T-helper 9 cell (primary cell): ENCODE measurements at places on chromosomes 3 and 15.

- no peak for DNase-seq
Measured at GRCh38 chr3:127150513-127151250, 42.2 kb upstream of the PRR23E start.

- no peak for DNase-seq
Measured at GRCh38 chr3:42451116-42451515, 40.7 kb upstream of the LYZL4 start.

GRCh38 chr15:68610825-68611224, 32.0 kb downstream of the CORO2B start:
- no peak for DNase-seq

DNA sequence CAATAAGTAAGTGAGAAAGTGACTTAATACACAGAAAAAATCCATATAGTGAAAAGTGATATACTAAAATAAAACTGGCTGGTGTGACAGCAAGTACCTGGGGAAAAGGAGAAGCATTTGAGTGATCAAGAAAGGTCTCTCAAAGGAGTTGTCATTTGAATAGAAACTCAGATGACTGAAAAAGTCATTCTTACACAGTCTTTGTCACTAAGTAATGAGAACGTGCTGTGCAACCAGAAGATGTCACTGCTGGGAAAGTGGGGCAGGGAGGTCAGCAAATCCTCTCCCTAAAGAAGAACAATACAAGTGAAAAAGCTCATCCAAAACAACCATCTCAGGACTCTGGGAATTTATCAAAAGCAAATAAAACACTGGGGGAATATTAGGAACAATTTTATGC, 317.5 kb upstream of the TRIM42 start:
- DNase-seq, result no peak

GRCh38 chr3:10251006-10251405, 2.7 kb downstream of the TATDN2 start:
- no peak for DNase-seq

DNA sequence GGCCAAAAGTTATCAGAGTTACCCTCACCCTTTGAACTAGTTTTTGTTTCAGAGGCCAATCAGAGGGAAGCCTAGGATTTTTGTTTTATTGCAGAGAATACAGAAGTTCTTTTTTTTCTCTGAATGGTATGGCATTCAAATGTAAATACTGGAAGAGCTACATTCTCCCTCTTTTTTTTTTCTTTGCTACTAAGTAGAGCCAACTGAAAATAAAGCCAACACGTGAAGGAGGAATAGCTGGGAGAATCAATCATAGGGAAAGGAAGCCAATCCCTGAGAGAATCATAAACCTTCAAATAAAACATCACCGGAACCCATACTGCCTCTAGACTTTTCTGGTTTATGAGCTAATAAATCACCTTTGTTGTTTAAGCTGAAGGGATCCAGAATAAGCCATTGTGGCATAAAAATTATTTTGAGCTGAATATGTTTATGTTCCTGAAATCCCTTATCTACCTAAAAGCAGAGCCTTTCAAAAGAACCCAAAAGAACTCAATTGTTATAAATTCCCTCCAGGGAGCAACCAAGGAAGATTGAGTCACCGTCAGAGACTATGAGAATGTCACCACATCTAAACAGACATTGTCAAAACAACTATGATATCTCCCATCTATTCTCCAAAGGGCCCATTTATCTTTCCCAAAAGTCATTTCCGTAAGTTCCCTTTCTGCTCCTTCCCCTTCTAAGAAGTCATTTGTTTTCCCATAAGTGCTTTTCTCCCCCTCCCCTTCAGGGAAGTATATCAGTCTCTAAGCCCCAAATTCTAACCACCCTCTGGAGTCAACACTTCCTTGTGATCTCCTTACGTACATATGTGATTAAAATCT, 3.8 kb upstream of the ZNF280D start:
- no peak for DNase-seq

DNA sequence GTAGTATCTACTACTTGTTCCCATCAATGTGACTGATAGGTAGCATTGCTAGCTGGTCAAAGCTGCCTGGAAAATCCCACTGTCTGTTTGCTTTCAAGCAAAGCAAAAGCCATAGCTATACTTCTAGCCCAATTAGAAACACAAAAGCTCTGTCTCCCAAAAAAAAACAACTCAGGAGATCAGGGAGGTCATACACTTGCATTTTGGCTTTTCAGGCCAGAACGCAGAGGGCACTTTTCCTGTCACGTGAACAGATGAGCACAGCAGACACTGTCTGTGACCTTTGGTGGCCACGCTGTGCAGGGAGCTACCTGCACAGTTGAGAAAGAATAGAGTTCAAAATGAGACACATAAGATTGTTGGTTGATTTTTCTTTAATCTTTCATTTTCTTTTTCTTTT, 441.7 kb upstream of the PDZRN3 start:
- no peak for DNase-seq

DNA sequence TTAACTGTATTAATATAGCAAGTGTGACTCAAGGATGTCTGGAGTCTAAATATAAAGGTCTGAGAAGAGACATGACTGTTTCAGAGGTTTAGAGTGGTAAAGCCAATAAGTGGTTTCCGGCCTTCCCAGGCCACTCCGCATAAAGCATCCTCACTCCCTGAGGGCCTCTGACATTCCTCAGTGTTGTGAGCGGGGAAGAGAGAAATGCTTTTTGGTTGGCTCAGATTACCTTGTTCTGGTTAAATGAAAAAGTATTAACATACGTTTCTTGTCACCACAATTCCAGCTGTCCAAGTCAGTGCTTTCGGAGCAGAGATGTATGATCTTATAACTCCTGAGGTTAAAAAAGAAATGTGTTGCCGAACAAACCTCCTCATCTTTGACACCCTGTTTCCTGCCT, 103.8 kb downstream of the RBMS3 start:
- DNase-seq, result no peak

DNA sequence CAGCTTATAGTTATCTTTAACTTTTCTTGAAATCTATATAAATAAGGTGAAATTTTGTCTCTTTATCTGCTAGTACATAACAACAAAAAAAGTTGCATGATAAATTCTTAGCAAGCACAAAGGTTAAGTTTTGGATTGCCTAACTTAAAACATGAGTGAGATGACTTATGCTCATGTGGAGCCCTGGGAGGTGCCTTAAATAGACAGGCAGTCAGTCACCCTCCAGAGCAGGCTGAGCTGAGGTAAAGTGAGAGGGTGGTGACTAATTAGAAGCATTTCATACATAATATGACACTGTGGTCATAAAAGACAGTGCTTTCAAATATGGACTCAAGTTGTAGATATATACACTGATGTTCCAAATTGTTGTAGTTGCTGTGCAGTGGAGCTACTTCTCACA, 14.6 kb upstream of the MME start:
- no peak for DNase-seq

DNA sequence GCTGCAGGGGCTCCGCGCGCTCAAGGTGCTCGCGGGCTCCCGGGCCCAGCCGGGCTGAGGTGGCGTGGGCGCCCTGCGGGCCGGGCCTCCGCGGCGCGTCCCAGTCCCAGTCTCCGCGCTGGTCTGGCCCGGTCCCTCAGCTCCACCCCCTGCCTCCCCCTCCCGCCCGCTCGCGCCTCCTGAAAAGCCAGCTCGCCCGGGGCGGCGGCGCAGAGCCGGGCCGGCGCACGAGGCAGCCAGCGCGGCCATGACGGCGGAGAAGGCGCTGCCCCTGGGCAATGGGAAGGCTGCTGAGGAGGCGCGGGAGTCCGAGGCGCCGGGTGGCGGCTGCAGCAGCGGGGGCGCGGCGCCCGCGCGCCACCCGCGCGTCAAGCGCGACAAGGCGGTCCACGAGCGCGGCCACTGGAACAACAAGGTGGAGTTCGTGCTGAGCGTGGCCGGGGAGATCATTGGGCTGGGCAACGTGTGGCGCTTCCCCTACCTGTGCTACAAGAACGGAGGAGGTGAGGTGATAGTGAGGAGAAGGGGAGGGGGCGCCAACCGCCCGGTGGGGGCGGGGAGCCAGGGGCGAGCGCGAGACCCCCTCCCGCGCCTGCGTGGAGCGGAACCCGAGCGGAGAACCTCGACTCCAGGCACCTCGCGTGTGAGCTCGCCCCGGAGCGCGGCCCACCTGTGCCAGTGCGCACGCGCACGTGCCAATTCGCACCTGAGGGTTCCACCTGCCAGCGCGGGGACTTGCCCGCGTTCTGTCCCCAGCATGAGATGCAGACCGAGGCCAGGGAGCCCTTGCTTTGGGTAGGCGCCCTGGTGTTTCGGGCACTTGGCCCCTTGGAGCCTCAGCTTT, at the start of gene SLC6A11:
SLC6A11 (plus strand) TSS at position 210 of the 844 bp plus-strand sequence; CDS start at position 248, 38 bp downstream.
- no peak for DNase-seq

DNA sequence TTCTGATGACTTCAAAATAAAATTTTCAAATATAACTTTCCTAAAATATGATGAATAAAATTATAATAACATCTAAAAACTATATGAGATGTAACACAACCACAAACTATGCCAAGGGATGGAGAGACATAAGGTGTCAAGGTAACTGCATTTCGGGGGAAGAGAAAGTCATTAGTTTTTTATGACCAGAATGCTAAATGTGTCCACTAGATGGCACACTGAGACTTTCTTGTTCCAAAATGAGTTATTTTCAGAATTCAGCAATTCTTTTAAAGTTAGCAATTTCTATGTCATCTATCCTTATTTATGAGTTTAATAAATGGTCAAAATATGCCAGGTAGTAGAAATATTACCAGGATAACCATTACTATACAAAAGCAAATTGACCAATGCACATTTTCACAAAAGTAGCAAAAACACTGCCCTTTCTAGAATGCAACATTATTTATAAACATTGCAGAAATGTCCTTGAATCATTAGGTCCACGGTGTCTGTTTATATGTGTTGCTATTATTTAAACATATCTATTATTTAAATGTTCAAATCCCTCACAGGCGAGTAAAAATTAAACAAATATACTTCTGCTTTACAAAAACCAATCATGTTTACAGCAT, 374.2 kb downstream of the PLCL2 start:
- no peak for DNase-seq

GRCh38 chr3:185744997-185745843, 79.6 kb downstream of the IGF2BP2 start:
- DNase-seq, result no peak

DNA sequence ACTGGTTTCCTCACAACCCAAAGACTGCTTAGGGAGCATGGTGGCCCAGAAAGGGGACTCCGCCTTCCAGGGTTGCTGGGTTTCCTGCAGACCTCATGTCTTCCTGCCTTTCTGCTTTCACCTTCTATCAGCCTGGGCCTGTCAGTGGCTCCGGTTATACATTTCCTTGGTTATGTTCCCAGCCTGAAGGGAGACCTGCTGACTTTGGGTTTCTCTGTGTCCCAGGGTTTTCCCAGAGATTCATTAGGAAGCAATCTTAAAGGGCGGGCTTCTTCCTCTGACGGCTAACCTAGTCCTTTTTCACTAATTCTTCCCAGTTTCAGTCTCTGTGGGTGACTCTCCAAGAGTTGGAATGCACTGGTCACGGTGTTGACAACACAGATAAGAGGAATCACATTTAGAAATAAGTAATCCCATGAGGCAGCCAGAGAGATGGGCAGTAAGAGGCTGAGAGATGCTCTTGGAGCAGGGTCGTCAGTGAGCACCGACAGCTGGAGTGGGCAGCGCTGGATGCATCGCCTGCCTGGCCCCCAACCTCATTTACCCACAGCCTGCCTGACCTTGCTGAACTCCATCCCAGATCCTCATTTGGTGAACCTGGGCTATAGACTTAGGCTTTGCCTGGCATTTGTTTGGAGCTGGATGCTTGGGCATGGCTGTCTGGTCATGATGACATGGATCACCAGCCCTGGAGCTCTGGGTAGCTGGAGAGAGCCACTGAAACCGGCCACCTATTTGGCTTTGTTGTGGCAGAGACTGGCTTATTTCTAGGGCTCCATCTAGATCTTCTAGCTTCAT, 10.0 kb upstream of the EHD4 start:
- no peak for DNase-seq

- no peak for DNase-seq
Measured at GRCh38 chr15:91263632-91264531, 163.8 kb downstream of the SV2B start.

DNA sequence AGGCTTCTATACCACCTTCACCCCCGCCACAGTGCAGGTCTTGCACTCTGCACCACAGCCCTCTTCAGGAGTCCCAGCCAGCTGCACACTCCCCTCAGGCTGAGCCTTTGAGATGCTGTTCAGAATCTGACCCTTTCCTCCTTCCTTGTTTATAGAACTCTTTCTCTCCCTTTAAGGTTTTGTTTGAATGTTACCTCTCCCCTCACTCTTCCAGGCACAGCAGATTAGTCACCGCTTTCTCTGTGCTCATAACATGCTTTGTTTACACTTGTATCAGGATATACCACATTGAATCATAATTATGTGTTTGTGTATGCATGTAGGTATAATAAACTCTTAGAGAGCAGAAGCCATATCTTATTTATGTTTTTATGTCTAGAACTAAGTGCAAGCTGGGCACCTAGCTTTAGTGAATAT, 168.4 kb upstream of the BCL6 start:
- DNase-seq, result no peak

- DNase-seq, result no peak
Measured at GRCh38 chr3:108293858-108294257, 2.5 kb upstream of the HHLA2 start.

DNA sequence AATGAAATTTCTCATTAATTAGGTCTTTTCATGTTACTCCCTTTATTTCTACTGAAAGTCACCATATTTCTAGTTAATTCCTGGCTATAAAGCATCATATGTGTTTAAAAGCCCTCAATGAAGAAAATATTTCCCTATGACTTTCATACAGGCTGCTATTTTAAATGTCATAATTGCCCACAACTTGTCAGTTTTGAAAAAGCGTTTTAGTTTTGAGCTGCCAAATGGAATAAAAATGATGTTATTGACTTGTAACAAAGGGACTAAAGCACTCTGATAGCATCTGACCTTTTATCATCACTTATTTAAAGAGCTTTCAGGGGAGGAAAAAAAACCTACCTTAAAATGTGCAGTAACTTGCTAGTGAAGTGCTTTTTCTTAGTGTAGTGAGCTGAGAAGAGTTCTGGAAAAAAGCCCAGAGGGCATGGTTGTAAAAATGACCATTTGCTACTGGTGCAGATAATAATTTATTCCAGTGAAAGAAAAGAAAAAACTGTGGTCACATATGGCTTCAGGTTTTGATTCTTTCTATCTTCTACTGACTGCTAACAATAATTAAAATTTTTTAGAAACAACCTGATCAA, 877.2 kb downstream of the CADM2 start:
- no peak for DNase-seq

DNA sequence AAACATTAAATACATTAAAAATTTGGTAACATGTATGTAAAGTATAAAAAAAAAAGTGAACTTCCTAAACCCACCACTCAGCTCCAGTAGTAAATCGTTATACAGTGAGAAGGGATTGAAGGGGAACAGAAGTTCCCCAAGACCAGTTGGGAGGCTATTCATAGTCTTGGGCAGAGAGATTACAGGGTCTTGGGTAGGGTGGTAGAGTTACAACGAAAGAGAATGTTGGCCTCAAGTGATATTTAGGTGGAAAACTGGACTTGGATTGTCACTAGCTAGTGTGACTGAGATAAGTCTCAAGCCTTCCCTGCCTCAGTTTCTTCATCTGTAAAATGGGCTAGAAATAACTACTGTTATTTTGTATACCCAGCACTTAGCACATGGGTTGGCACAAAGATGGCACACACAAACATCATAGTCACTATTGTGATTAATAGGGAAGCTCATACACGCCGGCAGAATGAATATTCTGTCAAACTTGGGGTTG, 431 bp upstream of the YEATS2 start:
- DNase-seq, result no peak
